Stimulated activated CD4-positive, alpha-beta T cell treated with anti-CD3 and anti-CD28 coated beads, TNF-alpha, amount 100 ng/mL, for 1 hour (primary cell): ENCODE measurements at places on chromosomes 7 and 10.

- DNase-seq: no peak
Observed at GRCh38 chr10:119414081-119414611, 128.4 kb downstream of the RGS10 start.

DNA sequence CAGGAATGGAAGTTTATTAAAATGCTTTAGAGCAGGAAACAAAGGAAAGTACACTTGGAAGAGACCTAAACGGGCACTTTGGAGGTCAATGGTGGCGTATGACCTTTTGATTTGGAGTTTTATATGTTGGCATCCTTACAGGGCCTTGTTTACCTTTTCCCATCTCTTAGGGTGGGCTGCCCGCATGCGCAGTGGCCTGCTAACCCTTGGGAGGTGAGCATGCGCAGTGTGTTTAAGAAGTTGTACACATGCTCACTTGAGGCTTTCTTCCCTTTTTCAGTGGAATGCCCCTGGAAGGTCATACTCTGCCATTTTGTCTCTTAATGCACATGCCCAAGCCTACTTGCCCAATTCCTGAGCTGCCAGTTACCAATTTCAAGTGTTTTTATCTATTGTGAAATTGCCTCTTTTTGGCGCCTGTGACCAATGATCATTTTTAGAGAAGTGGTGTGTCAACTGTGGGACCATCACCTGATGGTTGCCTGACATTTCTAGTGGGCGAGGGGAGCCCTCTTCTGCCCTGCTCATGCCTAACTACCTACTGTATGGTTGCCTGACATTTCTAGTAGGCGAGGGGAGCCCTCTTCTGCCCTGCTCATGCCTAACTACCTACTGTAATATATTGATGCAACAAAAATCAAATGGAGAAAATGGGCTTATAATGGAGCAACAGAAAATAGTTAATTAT lies 138.0 kb downstream of the PPP1R9A start:
- DNase-seq: no peak

DNA sequence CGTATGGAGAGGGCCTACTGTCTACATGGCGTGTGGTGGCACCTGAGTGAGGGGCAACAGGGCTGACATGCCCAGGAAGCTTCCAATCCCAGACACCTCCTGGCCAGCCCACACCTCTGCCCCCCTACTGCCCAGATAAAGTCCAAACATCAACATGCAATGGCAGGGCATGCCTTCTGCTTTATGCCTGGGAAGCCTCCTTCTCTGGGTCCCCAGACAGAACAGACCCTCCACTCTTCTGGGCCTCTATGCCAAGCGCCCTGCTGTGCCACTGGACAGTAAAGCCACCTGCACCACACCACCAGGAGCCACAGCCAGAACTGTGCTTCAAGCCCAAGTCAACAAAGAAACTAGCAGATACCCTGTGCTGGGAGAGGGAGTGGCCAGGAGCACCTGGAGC lies 12.5 kb downstream of the TMEM72 start:
- DNase-seq: no peak

GRCh38 chr10:77109351-77109994 lies 528.1 kb downstream of the KCNMA1 start:
- DNase-seq: no peak

DNA sequence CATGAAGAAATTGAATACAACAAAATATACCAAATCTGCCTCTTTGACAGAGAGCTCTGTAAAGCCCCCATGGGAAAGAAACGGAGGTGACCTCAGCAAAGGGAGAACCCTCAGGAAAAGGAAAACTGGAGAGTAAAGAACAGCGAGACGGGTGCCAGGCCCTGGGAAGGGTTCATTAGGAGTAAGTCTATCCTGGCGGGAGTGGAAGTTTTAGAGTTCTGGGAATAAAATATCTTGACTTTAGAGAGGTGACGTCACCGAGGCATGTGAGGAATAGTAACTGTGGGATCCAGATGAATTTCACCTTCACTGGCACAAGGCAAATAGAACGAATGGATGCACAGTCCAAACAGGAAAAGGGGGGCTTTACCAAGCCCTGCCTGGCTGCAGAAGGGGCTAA lies 362.8 kb upstream of the IGFBP3 start:
- no peak for DNase-seq

- no peak for DNase-seq
Observed at GRCh38 chr10:77301305-77301730, 336.3 kb downstream of the KCNMA1 start.

- DNase-seq: no peak
Observed at GRCh38 chr7:44057849-44058758, 7.3 kb downstream of the PGAM2 start.

DNA sequence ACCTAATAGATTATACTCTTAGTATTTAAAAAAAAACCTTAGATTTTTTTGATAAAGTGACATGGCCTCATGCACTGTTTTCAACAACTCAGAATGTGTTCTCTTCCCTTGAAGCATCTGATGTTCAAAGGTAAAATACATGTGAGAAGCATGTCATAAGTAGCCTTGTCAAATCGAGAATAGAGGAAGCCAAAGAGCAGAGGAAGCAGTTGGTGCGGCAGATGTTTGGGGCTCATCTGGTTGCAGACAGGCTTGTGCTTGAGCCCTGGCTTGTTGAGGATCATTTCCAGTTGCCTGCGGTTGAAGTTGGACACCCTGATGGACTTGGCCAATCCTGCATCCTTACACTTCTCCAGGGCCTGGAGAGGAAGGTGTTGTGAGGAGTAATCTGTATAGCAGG lies 59.2 kb downstream of the AKR1E2 start:
- no peak for DNase-seq

DNA sequence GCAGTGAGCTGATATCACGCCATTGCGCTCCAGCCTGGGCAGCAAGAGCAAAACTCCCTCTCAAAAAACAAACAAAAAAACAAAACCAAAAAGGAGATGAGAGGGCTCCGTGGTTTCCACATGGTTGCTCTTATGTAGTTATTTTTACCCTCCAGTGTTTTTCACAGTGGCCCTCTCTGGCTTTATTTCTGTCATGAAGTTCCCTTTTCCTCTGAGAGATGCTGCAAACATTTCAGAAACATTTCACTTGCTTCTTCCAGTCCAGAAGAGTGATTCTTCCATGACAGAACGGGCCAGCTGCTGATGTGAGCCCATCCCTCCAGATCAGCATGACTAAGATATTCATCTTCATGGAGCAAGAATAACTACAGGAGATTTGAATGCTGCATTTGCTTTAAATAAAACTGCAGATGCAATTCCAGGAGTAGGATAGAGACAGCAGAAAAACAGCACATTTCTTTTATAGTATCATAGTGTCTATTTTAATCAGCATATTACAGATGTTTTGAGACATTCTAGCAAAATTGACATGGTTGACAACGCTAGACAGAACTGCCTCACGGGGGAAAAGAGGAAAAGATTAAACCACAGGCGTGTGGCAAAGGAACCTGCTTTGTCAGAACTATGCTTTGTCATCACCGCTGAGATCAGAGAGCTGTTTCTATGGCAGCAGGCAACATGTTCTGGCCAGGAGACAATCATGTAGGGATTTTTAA lies 40.3 kb downstream of the NRCAM start:
- DNase-seq: no peak

DNA sequence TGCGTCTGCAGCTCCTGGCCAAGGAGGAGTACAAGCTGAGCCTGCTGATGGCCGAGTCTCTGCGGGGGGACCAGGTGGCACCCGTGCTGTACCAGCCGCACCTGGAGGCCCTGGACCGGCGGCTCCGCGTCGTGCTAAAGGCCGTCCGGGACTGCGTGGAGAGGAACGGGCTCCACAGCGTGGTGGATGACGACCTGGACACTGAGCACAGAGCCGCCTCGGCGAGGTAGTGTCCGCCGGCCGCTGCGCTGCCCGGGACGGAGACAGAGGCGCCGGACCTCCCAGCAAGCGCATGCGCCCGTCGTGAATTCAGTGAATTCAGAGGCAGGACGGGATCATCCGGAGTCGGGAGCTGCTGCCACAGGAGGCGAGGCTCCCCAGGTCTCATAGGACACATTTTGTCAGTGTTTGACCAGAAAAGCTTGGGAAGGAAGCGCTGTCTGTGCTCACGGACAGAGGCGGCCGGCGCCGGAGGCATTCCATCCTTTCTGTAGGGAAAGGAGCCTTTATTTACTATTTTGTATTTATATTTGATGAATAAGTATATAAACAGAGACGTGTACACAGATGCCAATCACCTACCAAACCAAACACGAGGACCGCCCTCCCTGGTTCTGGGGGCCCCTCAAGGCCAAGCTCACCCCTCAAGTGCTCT lies 30.1 kb upstream of the FOXL3 start:
- DNase-seq: no peak

GRCh38 chr7:16841681-16842080 lies 36.9 kb upstream of the AGR2 start:
- no peak for DNase-seq

DNA sequence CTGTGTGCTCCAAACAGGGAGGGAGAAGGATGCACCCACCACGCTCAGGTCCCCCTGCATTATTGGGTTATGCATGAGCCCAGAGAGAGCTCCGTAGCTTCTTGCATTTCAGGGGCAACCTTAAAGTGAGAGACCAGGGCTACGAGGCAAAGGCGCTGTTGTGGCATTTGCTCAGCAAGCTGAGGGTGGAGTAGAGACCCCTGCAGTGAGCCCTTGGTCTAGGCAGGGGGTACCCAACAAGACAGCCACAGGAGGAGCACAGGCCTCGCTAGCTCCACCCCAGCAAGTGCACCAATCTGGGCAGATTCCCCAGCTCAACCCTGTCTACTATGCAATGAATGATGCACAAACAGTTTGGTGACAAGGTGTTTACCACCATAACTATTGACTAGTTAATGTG lies 198.4 kb downstream of the CALN1 start:
- no peak for DNase-seq

DNA sequence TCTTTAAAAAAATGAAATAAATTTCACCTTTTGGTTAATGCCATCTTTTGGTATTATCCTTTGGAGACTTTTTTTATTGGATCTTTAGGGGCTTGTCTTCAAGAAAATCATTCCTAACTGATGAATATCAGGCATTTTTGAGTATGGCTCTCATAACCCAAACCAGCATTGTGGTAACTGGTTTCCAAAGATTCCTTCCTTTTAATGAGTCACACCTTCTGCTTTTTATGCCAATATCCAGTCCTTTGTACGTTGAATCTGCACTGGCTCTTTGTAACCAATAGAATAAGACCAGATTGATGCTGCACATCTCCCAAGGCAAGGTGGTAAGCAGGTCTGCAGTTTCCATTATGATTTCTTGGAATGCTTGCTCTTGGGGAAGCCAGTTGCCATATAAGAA lies 89.1 kb downstream of the GPR158 start:
- no peak for DNase-seq
